ENCODE measurements at places on chromosomes 4 and X.

DNA sequence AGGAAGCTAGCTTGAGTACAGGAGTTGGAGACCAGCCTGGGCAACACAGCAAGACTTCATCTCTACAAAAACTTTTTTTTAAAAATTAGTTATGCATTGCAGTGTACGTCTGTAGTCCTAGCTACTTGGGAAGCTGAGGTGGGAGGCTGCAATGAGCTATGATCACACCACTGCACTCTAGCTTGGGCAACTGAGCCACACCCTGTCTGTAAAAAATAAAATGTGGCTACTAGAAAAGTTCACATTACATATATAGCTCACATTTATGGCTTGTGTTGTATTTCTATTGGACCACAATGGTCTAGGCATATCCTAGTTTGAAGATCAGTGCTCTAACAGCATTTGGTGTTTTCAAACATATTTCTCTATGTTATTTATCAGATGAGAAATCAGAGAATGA is 11.8 kb upstream of the CPEB2 start:
- DNase-seq = no peak

- DNase-seq = no peak
These were observed 84.1 kb downstream of the TMEM164 start for GRCh38 chrX:110086916-110087484.

GRCh38 chr4:107312366-107312765 is 276.3 kb upstream of the DKK2 start:
- no peak for DNase-seq

DNA sequence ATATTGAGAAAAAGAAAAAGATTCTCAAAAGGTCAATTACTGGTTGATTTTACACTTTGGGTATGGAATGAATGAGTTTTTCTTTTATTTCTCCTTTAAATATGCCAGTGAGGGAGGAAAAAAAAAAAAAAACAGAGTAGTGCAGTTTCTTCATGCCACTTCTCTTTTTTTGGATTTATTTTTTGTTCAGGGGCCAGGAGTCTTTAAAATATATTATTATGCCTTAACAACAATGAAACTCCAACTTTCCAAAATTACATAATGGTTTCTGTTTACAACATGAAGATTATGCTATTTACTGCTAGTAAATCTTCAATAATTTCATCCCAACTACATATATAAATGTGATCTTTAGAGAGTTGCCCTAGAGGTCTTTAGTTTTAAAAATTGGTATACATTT is 31.9 kb downstream of the DTHD1 start:
- no peak for DNase-seq

- no peak for DNase-seq
These were observed 441 bp upstream of the ARHGAP4 start for GRCh38 chrX:153926552-153926857.

GRCh38 chr4:176191974-176192373 is 3.4 kb downstream of the SPATA4 start:
- DNase-seq = no peak

DNA sequence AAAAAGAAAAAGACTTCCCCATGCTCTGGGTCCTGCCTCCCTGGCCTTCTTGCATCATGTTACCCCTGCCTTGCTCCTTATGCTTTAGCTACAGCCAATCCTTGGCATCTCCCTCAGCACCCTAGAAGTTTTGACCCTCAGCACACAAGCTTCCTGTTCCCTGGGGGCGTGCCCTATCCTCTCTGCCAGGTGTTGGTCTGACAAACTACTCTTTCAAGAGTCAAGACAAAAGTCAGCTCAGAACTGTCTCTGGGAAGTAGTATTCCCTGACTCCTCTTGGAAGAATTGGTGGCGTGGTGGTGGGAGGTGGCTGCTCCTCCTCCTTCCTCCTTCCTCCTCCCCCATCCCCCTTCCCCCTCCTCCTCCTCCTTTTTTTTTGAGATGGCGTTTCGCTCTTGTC is 41.0 kb downstream of the PRPS1 start:
- no peak for DNase-seq

DNA sequence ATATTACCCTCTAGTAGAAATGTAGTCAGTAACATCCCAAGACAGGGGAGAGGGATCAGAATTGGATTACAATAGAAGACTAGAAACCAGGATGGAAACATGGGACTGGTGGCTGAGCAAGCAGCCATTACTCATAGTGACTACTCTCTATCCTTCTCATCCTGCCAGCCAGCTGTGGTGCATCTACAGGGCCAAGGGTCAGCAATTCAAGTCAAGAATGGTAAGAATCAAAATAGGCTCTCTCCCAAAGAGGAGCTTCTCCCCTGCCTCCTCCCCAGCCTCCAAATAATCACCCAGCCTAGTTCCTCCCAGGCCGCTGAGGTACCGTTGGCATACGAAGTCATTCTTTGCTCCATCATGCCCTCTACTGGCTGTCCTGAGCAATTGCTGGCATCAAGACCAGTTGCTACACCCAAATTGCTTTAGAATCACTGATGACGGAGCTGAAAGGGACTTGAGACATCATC is 19.4 kb downstream of the AWAT2 start:
- peak; percentile 6 for DNase-seq

- DNase-seq = no peak
These were observed 115.4 kb upstream of the STK26 start for GRCh38 chrX:131907488-131908314.

GRCh38 chr4:3346146-3346545 is 53.3 kb downstream of the RGS12 start:
- DNase-seq = no peak

DNA sequence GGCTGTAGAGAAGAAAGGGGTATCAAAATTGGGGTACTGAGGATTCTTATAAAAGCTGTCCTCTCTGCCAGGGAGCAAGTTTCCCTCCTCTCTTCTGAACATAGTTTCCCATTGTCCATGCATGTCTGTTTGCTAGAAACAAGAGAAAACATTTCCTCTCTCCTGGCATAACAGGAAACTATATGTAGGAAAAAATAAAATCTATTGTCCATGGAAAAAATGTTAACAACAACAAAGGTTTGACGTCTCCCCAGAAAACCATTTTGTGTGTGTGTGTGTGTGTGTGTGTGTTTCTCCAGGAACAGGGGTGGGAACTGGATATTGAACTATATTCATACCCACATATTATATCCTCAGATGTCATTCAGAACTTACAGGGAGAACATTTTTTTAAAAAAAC is 107.2 kb downstream of the GASK1B start:
- no peak for DNase-seq

GRCh38 chr4:84529169-84529751 is 30.2 kb upstream of the NKX6-1 start:
- no peak for DNase-seq

- DNase-seq = no peak
These were observed 19.1 kb downstream of the FGFRL1 start for GRCh38 chr4:1030559-1030958.

DNA sequence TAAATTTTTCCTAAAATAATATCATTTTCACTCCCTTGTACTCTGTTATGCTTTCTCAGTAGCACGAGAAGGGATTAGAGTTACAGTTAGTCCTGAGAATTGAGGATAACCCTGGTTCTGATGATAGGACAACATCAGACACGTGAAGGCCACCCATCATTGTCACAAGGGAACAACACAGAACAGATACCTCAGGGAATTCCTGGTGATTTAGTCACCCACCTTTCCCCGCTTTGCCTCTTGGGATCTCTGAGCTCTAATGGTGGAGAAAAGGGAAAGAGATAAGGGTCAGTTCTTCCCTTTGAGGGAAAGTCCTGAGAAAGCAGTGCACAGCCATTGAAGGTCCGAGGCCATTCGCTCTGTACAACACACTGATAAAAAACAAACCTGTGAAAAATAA is 112.3 kb upstream of the GALNT7 start:
- DNase-seq = no peak

DNA sequence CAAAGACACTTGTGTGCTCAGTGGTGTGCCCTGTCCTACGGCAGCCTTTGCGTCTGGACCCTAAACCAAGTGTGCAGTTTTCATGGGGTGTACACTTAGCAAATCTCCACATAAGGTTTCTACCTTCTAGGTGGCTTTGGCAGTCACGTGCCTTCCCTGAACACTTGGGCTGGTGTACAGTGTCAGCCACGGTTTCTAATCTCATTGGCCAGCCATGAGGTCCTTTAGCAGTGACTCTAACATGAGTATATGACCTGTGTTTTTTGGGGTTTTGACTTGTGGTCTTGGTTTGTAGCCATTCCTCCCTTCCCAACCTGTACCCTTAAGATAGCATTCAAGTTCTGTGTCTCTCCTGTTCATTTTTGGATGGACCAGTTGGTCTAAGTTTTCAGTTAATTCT is 76.3 kb downstream of the PTTG2 start:
- no peak for DNase-seq

- no peak for DNase-seq
These were observed 258.1 kb upstream of the AGTR2 start for GRCh38 chrX:115912372-115912897.

- DNase-seq = no peak
These were observed 84.9 kb upstream of the SPANXB1 start for GRCh38 chrX:140917354-140918115.

- no peak for DNase-seq
These were observed 138.0 kb downstream of the RBMX2 start for GRCh38 chrX:130539721-130540321.

DNA sequence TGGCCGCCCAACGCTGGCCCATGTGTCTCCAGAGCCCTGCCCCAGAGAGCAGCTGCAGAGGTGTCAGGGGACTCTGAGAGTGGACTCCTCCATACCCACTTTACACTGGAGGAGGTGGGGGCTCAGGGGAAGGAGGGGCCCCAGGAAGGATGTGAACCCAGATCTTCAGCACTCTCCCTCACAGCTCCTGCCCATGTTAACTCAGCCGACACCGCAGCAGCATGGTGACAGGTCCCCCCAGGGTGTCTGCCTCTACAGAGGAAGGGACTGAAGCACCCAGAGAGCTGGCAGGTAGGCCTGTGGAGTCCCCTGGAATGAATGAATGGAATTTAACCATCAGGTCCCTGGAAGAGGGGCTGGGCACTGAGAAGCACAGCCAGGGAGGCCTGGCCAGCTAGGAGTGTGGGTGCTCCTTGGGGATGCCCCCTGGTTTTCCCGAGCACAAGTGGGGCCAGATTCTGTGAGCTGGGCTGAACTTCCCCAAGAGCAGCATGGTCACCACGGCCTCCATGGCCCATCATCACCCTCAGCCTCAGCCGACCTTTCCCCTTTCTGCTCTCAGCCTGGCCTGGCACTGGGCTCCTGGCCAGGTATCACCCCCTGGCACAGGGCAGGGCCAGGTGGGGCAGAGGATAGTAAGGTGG is 21.9 kb downstream of the SH3BP2 start:
- DNase-seq = no peak

- no peak for DNase-seq
These were observed 69.6 kb upstream of the GPR34 start for GRCh38 chrX:41619221-41619620.

GRCh38 chrX:47143894-47144625 is 442 bp downstream of the NDUFB11 start:
- no peak for DNase-seq

DNA sequence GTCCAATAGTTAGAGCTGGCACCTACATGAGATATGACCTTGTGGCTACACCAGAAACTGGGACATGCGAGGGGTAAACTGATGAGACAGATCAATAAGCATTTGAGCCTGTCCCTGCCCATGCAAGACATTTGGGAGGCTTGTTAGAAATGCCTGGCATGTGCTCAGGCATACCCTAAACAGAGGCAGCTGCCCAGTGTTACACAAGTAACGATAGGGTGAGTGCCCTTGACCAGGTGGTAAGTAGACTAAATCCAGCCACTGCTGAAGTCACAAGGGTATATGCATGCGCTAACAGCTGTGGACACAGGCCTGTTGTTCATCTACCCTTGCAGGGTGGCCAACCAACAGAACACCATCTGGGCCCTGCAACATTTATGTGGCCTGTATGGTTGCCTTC is 56.1 kb upstream of the CCDC149 start:
- no peak for DNase-seq

DNA sequence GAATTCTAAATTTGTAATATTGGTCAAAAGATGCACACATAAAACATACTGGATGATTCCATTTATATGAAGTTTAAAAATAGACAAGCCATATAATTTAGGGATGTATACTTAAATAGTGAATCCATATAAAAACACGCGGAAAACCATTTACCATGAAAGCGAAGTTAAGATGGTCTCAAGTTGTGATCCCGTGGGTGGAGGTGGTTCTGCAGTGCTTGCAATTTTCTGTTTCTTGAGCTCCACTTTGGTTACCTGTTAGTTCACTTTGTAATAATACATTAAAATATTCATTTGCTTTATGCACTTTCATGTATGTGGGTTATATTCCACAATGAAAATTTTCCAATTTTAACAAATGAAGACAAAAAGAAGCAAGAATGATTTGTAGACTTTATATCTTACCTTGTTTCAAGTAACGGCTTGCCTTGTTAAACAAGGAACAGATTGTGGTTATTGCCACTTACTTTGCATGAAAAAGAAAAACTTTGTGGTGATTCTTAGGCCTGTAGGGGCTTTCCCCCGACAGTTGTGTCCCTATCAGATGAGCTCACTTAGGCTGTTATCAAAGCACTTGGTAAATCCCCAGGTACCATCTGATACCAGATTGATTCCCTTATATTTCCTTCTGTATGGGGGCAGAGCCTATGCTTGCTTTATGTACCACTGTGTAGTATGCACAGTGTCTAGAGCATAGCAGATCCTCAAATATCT is 12.2 kb downstream of the UCP1 start:
- DNase-seq = no peak

DNA sequence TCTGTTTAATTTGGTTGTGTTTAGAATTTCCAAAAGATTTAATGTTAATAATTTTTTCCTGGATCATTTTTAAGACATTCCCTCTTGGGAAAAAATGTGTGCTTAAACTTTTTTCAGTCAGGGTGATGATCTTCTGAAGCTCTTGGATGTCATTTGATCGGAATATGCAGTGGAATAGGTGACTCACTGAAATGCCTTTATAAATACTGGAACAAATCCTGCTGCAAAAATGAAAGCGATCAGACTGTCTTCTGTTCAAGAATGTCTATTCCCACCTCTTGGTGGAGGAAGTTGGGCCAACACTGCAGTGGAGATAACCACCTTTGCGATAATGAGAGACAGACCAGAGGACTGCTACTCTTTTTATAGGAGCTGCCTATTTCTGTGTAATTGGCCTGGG is 46.7 kb downstream of the LARP1B start:
- no peak for DNase-seq

DNA sequence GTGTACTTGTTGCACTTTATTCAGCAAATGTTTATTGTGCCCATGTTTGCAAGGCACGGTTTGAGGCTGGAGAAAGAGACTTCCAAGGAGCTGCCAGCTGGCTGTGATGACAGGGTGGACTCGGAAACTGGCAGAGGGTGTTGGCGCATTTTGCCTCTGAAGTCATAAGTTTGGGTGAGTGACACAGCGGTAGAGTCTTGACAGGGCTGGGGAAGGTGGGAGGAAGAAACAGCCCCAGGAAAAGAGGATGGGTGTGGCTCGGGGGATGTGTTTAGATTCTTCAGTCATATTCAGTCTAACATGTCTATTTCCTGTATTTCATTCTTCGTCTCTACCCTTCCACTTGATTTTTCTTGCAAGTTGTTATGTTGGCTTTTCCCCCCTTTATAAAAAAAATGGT is 77.0 kb upstream of the STOX2 start:
- DNase-seq = no peak

GRCh38 chr4:1469043-1469442 is 62.8 kb upstream of the NKX1-1 start:
- DNase-seq = no peak
